NCI-H69 (cell line): ENCODE measurements at places on chromosomes 1 and 21.

DNA sequence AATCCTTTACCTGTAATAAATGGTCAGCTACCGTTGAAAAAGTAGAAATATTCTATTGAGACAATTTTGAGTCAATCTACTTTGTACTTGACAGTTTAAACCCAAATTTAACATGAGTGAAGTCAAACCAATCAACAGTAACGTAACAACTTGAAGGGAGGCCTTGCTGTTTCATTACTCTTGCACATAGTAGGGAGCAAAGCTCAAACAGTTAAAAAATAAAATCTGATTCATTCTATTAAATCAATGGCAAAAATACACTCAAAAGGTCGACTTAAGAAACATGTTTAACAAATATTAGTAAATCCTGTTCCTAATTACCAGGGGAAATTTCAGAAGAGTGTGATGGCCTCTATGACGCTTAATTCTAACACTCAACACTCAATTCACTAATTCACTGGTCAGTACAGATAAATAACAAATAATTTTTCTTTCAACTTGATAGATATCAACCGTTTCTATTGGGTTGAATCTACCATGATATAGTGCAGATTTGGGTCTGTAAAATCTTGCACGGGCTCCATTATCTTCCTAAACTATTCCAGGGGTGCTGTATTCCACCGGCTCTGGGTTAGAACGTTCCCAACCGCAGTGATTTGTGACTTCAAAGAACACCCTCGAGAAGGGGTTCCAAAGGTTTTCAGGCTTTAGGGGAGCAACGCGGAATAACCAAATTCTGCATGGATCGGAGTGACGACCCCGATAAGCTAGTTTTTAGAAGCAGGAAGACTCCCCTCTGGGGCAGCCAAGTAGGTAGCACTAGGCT, 1.4 kb downstream of the TARBP1 start:
- no peak for DNase-seq

DNA sequence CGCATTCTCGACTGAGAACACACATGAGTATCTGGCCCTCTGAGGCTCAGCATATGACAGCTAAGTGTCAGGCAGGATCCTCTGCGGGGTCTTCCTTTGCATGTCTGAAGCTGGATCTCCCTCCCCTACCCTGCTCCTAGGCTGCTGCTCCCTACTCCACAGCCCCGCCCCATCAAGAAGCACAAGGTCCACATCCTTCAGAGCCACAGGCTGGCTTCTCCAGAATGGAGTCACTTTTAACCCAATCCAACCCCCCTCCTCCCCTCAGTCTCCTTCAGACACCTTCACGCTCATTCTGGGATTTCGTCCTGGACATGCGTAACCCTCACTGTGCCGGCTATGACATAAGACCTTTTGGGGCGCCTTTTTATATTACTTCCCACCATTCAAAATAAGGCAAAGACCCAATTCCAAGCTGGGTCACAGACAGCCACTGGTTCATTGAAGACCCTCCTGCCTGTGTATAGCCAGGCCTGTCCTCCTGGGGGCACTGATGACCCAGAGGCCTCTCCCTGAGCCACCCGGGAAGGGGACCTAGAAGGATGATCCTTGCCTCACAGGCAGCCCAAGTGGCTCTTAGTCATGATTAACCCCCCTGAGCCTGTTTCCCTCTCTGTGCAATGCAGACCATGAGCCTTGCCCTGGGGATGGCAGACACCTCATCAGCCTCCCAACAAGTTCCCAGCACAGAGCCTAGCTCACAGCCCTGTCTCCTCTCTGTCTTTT, 4.7 kb downstream of the ADGRB2 start:
- no peak for DNase-seq

- no peak for DNase-seq
These were observed 188.6 kb downstream of the EIF4G3 start for GRCh38 chr1:20987831-20988825.

GRCh38 chr1:89951766-89952604, 42.9 kb upstream of the ZNF326 start:
- no peak for DNase-seq

- peak; percentile 69 for DNase-seq
These were observed 9.8 kb upstream of the SFN start for GRCh38 chr1:26853156-26853555.

GRCh38 chr1:172401477-172401876, 19.0 kb upstream of the C1orf105 start:
- DNase-seq: no peak

GRCh38 chr1:36882536-36883285, 151.6 kb downstream of the GRIK3 start:
- DNase-seq: no peak

GRCh38 chr1:162444903-162445302, 33.0 kb upstream of the SH2D1B start:
- no peak for DNase-seq

DNA sequence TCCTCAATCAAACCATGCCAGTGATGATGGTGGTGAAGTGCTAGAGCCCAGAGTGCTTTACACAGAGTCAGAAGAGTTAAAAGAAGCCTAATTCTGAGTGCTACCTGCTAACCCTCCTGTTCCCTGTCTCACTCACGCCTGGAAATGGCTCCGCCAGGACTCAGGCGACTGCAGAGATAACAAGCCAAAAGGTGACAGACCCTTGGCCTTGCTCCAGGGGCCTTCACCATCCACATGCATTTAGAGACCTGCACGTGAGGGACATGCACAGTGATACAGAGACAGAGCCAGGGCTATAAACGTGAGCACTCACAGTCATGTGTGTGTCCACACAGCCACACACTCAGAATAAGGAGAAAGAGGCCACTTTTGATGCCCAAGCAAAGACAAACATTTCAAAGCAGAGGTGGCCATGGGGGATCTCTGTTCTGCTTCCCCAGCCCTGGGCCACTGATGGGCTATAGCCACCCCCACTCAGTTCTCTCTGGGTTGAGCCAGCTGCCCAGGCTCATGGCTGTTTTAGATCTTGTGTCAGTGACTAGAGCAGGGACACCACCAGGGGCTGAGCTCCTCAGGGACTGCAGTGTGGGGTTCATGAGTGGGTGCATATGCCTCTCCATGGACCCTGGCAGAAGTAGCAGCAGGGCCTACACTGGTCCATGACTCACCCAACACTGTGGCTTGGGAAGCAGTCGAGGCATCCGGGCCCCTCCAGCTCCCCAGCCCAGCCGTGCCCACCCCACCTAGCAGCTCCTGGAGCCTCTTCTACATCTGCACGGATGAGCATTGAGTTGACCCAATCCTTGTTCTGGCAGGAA, 117.2 kb downstream of the EPHB2 start:
- no peak for DNase-seq

- no peak for DNase-seq
These were observed 577.7 kb upstream of the USP24 start for GRCh38 chr1:55792870-55793269.

GRCh38 chr1:112833806-112834205, 118.7 kb upstream of the PPM1J start:
- DNase-seq: no peak

- DNase-seq: peak; percentile 62
These were observed 97.8 kb downstream of the FMN2 start for GRCh38 chr1:240189386-240189989.

GRCh38 chr1:200033511-200034261, 6.2 kb downstream of the NR5A2 start:
- DNase-seq: no peak

GRCh38 chr1:94425821-94426484, 7.8 kb downstream of the ABCD3 start:
- peak; percentile 58 for DNase-seq

DNA sequence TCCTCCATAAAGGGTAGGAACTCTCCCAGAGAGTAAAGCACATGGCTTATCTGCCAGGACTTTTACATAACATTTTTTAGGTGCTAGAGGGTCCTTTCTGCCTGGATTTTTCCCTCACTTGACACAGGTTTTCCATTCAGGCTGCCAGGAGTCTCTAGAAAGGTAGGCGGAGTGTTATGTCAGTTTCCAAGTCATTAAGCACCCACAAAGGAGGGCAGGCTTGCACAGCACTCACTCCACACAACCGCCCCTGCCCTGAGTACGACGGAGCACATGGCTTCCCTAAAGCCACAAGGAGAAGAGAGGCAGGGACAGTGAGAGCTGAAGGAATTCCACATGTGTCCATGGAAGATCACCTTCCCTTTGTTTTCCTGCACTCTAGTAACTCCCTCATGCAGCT, 55.7 kb downstream of the CAPZB start:
- peak; percentile 80 for DNase-seq

- DNase-seq: no peak
These were observed 14.6 kb upstream of the AIM2 start for GRCh38 chr1:159091180-159091560.

GRCh38 chr1:7207875-7208646, 422.8 kb downstream of the CAMTA1 start:
- DNase-seq: peak; percentile 70

GRCh38 chr1:238112952-238113621, 222.4 kb upstream of the ZP4 start:
- no peak for DNase-seq

DNA sequence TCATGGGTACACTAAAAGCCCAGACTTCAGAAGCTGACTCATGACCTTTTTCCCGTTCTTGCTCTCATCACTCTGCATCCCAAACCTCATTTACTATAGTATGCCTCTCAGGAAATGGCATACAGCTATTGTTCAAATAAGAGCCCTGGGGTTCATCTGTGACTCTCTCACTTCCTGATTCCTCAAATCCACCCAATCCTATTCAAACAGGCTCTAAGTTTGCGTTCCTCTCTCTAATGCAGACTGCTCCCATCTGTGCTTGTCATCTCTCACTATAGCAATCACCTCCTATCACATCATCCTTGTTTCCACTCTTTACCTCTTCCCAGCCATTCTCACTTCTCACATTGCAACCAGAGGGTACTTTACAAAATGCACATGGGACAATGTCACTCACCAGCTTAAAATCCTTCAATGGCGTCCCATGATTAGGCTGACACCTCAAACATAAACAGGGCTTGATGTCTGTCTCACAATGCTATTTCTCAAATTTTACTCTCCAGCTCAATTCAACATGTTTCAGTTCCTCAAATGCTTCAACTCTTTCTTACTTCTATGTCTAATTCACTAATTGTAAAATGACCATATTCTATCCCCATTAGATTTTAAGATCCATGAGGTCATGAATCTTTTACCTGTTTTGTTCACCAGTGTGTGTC, 408.4 kb downstream of the NTNG1 start:
- DNase-seq: no peak

- DNase-seq: no peak
These were observed 178.8 kb upstream of the ARHGEF16 start for GRCh38 chr1:3275471-3276340.

GRCh38 chr1:32125313-32125712, 17.5 kb downstream of the KPNA6 start:
- peak; percentile 32 for DNase-seq

DNA sequence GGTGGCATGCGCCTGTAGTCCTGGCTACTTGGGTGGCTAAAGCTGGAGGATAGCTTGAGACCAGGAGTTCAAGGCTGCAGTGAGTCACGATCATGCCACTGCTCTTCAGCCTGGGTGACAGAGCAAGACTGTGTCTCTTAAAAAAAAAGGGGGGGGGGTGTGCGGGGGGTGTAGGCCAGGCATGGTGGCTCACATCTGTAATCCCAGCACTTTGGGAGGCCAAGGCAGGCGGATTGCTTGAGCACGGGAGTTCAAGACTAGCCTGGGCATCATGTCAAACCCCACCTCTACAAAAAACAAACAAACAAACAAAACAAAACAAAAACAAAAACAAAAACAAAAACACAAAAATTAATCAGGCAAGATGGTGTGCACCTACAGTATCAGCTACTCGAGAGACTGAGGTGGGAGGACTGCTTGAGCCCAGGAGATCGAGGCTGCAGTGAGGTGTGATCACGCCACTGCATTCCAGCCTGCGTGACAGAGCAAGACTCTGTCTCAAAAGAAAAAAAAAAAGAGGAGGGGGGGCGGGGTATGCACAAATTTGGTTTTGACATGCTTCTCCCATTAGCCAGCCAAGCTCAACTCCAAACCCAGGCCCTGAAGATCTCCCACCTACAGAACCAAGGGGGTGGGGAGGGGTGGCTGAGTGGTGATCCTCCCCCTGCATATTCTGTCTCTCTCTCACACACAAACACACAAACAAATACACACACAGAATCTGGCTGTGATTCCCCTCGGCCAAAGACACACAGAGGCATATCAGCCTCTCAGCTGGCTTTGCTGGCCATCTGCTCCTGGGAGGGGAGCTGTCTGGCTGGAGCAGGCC, 3.1 kb downstream of the PTAFR start:
- no peak for DNase-seq

GRCh38 chr1:221408117-221408803, 333.6 kb downstream of the DUSP10 start:
- no peak for DNase-seq

DNA sequence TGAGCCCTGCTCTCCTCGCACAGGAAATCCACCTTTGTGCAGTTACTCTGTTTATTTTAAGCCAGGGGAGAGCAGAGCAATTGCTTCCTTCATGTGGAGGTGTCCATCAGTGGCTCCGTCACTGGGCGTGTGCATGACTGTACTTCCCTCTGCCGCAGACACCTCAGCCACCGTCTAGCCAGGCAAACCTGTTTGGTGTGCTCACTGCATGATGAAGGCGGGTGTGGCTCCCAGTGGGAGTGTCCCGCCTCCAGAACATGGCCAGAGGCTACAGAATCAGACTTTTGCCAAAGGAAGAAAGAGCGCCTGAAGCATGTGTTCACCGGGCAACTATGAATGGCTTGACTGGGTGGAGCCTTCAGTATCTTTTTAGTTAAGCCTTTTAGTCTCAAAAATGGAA, 26.1 kb upstream of the LAMC2 start:
- DNase-seq: peak; percentile 94

DNA sequence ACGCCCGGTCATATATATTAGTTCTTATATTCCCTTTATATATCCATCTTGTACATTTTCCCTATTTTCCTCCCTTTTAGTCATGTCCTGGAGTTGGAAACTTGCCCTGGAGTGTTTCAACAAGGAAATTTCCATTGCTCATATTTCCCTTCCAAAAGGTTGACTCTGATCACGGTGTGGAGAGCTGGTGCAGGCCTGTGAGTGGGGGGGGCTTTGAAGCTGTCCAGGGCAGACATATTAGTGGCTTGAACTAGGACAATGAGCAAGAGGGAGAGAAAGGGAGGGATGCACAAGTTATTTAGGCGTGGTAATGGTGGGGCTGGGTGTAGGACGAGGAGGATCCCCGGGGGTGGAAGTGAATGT, 30.4 kb upstream of the TMEM61 start:
- no peak for DNase-seq

- no peak for DNase-seq
These were observed 867.4 kb downstream of the KCNT2 start for GRCh38 chr1:195740862-195741261.

GRCh38 chr1:174890024-174890423, 109.7 kb upstream of the CACYBP start:
- peak; percentile 58 for DNase-seq

- DNase-seq: no peak
These were observed 92.9 kb upstream of the SOD1 start for GRCh38 chr21:31566611-31567010.

GRCh38 chr1:228510803-228511413, 23.7 kb downstream of the RNF187 start:
- no peak for DNase-seq
